ENCODE measurements at places on chromosomes 5 and 9.
A peak's percentile ranks its signal among the peaks of the same experiment; 100 is the strongest.

- DNase-seq: no peak
These were observed 572 bp downstream of the SCGB3A1 start for GRCh38 chr5:180590543-180591310.

GRCh38 chr5:41681840-41682239 is 171.4 kb upstream of the PLCXD3 start:
- DNase-seq: no peak

GRCh38 chr5:147484708-147485020 is 25.2 kb downstream of the DPYSL3 start:
- no peak for DNase-seq

DNA sequence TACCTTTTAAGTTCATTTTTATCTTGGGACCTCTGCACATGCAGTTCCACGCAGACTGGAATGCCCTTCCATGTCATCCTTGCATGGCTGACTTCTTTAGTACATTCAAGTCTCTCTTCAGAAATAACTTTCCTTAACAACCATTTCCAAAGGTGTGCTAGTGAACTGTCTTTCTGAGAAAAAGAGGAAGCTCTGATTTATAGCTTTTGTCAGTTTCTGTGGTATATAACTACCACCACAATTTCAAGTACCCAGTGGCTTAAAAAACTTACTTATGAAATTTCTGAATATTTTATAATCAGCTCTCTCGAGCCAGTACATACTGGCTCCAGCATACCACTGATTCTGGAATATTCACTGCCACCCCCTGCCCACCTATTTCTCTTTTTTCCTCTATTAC is 1613.8 kb downstream of the MAT2B start:
- no peak for DNase-seq

DNA sequence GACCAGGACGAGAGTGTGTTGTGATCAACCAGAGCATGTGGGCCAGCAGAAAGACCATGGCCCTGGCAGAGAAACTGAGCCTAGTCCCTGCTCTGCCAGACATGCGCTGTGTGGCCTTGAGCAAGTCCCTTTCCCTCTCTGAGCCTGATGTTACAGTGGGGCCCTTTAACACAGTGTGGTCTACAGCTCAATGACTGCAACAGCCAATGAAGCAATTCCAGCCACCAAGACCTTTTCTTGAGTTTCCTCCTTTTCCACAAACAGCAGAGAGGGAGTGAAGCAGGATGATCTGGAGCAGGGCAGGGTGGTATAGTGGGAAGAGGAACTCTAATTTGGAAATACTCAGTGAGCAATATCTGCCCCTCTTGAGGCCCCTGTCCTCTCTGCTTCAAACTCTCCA is 25.8 kb upstream of the ARSI start:
- no peak for DNase-seq

GRCh38 chr9:1018121-1018520 is 32.0 kb upstream of the DMRT2 start:
- no peak for DNase-seq

DNA sequence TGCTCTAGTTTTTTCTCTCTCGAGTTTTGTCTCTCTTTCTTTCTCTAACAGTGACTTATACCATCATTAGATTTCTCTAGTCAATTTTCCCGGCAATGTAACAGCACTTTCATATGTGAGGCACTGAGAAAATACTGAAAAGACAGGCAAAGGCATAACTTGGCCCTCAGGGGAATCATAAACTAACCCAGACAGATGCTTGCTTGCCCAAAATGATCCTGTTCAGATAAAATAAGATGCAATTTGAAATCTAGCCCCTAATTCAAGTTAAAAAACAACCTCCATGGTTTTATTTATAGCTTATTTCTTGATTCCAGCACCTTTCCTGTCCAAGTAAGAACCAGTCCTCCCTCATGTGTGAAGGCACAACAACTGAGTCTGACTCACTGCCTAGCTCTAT is 294.6 kb downstream of the GAS1 start:
- DNase-seq: no peak

DNA sequence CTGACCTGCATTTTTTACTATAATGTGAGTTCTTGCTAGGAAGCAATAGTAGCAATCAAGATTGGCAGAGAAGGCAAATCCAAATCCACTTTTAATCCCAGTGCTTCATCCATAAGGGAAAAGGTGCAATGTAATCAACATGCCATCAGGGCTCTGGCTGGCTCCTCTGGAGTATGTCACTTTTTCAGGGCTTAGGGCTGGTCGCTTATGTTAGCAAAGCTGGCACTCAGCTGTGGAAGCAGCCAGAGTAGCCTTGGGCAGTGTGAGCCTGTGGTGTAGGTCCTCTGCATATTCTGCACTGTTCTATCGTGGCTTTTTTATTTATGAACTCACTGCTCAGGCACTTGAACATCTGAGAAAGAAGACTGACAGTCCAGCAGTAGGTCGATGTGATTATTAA is 16.1 kb downstream of the ACTBL2 start:
- no peak for DNase-seq

- no peak for DNase-seq
These were observed 75.0 kb upstream of the SLC1A1 start for GRCh38 chr9:4415281-4415680.

- DNase-seq: no peak
These were observed 2.1 kb downstream of the FBXW2 start for GRCh38 chr9:120791161-120791560.

DNA sequence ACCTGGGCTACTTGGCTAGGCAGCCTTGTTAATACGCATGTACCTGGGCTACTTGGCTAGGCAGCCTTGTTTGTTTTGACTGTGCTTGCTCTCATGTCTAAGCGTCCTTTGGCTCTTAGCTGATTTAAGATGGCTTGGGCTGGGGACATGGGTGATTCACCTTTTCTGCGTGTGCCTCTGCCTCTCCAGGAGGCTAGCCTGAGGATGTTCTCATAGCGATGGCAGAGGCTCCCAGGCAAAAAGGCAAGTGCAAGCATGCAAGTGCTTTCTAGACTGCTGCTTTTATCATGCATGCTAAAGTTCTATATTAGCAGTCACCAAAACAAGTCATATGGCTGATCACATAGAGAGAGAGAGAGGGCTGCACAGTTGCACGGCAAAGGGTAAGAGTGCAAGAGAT is 300.5 kb downstream of the IRX1 start:
- no peak for DNase-seq

- no peak for DNase-seq
These were observed 182.8 kb downstream of the MCTP1 start for GRCh38 chr5:95102080-95102479.

DNA sequence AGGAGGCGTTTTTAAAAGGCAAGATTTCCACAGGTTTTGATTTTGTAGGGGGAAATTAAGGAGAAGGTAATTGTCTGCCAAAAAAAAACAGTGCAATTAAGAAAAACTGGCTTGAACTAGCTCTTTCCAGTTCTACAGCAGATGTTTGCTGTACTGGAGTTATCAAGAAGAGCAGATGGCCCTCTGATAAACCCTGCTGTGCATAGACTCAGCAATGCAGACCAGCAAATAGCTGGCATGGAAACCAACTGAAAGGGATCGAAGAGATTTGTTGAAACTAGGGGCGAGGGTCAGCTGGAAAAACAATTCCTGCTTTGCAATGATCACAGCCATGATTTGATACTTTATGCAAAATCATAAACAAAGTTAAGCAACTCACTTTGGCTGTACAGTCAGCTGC is 17.8 kb upstream of the BHMT start:
- DNase-seq: no peak

GRCh38 chr9:214648-215493 is at the start of gene DOCK8:
DOCK8 (plus strand) TSS chr9:214865; CDS start chr9:214977, 112 bp downstream.
- peak; percentile 5 for DNase-seq

DNA sequence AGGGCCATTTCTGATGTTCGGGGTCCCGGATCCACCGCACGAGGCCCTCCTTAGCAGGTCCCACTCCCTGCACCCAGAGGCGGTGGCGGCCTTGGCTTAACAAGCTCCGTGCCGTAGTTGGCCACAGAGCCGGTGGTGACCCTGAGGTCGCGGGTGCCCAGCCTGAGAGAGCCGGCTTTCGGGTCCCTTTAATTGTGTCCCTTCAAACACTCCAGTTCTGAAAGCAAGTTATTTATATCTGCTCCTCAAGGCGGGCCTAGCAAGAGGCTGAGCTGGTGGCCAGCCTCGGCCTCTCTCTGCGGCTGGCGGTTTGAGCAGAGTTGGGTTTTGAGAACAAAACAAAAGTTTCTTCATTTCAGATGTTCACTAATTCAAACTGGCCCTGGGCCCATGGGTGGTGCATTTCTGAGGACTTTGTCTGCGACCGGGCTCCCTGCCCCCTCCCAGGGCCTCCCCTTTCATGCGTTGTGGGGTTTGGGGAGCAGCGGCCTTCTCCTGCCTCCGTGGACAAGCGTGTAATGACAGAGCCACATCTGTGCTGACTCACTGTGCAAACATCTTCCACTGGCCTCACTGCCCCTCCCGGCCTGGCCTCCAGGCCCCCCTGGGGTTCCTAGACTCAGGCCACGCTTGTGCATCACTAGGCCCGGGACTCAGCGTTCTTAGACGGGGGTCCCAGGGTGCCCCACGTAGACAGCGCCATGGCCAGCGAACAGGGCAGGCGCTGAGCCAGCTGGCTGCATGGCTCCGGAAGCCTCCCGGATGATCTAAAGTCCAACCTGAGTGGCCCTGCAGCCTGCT is 49.4 kb upstream of the COL5A1 start:
- no peak for DNase-seq

GRCh38 chr9:108474356-108474755 is 381.4 kb downstream of the ACTL7B start:
- no peak for DNase-seq

GRCh38 chr5:136766456-136766855 is 401.1 kb upstream of the TRPC7 start:
- DNase-seq: no peak

GRCh38 chr9:121743441-121744001 is 92.1 kb downstream of the DAB2IP start:
- no peak for DNase-seq

Data from activated naive CD4-positive, alpha-beta T cell (primary cell).